ENCODE measurements at places on chromosomes 7 and 10.

DNA sequence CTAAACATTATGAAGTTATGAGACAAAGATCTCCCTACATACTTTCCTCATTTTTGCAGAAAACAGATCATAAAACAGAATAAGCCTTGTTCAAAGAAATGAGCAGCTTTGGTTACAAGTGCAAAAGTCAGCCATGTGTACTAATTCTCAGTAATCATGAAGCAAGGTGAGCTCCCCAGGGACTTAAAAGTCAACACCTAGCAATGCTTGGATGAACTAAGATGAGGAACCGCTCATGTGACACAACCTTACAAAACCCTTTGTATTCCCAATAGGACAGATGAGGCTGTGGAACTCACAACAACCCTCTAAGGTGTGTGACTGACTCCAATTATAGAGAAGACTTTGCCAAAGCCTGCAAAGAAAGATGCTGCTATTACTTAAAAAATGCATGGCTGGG lies 154.5 kb downstream of the SLC25A13 start:
- no peak for DNase-seq

DNA sequence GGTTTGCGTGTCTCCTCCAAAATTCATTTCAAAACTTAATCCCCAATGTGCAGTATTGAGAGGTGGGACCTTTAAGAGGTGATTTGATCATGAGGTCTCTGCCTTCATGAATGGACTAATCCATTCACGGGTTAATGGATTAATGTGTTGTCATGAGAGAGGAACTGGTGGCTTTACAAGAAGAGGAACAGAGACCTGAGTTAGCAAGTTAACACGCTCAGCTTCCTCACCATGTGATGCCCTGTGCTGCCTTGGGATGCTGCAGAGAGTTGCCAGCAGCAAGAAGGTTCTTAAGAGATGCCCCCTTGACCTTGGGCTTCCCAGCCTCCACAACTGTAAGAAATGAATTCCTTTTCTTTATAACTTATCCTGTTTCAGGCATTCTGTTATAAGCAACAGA lies 3.7 kb upstream of the TCTN3 start:
- DNase-seq: peak; percentile 34

GRCh38 chr7:139252451-139252850 lies 21.4 kb downstream of the UBN2 start:
- DNase-seq: no peak

- peak; percentile 45 for DNase-seq
Observed at GRCh38 chr7:66297579-66297978, 92.4 kb downstream of the TPST1 start.

DNA sequence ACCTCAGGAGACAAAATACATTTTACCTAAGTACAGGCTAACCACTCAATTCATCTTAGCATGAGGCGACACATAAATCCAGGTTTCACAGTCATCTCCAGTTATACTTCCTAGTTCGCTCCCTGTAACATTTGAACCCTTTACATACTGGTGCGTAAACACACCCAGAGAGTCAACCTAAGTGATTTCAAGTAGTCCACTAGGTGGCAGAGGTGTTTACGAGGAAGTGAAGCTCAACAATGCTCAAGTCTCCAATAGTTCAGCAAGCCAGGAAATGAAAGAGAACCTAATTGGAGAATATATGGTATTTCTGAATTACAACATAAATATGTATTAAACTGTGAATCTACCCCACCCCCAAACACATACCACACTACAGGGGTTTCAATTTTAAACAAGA lies 76.3 kb upstream of the ABCB5 start:
- peak; percentile 50 for DNase-seq

DNA sequence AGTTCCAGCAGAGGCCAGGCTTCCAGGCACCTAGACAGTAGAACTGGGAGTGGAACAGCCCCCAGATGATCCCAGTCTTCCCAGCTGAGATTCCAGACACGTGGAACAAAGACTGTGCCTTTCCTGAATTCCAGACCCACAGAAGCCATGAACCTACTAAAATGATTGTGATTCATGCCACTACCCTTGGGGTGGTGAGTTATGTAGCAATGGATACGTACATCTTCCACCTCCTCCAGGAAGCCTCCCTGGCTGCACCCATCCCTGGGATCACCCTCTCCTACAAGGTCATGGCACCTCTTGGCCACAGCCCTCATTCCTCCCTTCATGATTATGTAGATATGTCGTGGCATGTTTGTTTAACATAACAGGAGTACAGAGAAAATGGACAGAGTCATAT lies 83.4 kb downstream of the NPTX2 start:
- DNase-seq: no peak

DNA sequence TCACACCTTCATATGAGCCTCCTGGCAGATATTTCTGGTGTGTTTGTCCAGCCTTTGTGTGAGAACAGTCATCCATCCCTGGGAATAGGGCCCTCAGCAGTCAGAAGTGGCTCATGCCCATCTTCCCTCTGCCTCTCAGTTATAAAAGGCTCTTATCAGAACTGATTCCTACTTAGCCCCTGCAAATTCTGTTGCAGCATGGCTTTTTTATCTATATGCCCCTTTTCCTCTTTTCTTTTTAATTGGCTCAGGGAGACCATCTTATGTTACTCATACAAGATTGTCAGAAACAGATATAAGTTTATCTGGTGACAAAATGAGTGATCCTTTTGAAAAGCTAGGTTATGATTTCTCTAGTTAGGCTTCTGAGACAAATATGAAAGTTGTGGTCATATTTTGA lies 194.1 kb downstream of the CREB5 start:
- DNase-seq: peak; percentile 78

DNA sequence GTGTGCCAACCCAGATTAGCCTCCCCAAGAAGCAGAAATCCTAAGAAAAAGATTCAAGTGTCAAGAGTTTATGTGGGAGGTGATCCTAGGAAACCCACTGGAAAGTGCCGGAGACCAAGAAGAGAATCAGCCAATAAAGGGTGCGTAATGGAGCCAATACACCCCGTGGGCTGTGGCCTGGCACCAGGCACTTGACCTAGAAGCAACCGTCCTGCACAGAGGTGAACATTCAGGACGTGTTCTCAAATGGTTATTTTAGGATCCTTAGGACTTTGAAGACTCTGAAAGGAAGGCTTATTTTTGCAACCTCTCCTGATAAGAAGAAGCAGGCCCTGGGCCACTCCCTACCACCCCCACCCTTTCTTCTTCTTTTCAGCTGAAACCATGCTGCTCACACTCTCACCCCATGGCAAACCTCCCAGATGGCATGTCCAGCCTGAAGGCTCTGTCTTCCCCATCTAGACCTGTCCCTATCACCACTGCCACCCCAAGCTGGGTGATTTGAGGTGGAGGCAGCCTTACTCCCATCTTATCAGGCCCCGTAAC lies 46.6 kb downstream of the VSTM4 start:
- peak; percentile 34 for DNase-seq

DNA sequence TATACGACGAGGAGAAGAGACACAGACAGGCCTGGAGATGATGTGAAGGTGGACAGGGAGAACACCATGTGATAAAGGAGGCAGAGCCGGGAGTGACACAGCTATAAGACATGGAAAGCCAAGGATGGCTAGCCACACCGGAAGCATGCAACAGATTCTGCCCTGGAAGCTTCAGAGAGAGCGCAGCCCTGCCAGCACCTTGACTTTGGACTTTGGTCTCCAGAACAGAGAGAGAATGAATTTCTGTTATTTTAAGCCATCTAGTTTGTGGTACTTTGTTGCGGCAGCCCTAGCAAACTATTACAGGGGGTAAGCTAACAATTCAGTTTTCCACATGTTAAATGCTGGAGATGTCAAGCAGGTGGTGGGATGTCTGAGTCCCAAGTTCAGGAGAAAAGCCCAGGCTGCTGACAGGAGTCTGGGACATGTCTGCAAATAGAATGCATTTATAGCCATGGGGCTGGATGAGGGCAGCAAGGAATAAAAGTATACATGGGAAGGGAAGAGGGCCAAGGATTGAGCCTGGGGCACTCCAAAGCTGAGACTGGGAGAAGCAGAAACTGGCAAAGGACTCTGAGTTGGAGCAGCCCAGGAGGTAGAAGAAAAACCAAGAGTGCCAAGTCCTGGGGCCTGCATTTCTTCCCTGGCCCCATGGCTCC lies 65.1 kb downstream of the ATXN7L1 start:
- DNase-seq: no peak

- no peak for DNase-seq
Observed at GRCh38 chr7:131021902-131022301, 287.9 kb upstream of the KLF14 start.

DNA sequence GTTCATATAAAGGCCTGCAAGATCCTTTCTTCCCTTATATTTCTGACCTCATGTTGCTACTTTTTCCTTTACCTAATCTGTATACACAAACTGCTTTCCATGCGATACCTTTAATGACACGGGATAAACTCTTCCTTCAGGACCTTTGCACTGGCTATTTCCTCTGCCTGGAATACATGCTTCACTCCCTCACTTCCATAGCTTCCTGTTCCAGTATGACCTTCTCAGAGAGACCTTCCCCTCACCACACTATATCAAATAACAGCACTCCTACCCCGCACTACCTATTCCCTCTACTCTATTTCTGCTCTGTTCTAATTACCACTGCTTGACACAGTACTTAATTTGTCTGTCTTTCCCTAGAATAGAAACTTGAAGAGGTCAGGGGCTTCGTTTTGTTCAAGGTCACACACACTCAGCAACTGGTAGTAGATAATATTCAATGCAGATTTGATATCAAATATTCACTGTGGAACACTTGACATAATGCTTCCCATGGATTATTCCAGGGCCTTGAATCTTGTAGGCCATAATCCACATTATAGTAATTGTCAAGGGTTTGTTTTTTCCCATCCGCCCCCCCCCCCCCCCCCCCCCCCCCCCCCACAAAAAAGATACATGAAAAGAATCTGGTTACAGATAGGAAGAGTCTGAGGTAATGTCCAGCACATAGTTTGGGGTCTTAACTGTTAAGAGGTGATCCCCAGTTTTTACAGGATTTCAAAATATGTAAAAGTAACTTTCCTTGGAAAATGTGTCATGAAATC lies 11.1 kb downstream of the SYPL1 start:
- no peak for DNase-seq

DNA sequence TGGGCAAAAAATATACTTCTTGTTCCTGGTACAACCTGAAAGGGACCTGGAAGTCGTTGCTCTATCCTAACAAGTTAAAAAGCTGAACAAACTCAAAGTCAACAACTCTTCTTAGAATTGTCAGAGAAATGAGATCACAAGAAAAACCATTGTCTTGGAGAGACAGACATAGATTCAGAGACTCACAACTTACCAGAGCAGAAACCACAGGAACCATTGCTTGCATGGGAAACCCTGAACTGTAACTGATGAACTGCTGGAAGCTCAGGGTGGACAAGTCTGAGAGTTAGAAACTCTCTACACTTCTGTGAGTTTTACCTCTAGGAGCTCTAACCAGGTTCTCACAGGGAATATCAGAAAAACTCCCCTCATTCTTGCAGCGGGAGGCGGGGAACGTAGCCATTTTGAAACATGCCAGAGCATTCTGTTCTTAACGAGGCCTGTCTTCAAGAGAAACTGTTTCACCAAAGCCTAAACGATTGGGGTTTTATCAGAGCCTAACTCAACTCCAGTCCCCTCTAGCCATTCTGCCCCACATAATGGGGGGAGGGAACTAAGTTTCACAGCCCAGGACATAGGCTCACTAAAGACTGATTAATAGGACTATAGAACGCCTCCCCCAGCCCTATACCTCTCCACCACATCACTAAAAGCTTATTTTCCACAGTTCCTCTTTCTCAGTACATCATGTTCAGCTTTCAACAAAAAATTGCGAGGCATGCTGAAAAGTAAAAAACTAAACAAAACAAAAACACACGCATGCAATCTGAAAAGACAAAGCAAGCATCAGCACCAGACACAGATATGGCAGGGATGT lies 12.0 kb upstream of the GSDME start:
- DNase-seq: peak; percentile 25

GRCh38 chr10:117685431-117685830 lies 142.9 kb downstream of the EMX2 start:
- no peak for DNase-seq

DNA sequence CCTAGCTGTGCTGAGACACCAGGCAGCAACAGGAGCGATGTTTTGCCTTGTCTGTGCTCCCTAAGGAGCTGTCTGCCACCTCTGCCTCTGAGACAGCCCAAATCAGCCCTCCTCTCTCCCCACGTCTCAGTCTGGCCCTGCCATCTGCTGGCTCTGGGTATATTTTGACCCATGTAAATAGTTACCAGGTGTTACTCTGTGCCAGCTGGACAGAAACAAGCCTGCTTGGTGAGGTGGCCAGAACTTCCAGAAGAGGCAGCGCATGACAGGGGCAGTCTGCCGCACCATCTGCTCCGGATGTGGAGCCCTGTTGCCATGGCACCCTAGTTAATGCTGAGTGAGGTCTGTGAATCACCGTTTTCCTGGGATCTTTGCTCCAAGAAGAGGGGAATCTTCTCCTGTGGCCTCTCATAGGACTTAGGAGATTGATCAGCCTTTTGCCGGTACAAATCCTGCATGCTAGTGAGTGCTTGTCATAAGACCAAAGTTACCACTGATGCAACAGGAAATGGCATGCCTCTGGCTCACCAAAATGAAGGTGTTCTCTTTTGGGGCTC lies 31.8 kb downstream of the GSTO2 start:
- no peak for DNase-seq

GRCh38 chr7:18536486-18536885 lies 40.9 kb downstream of the HDAC9 start:
- DNase-seq: no peak

- DNase-seq: no peak
Observed at GRCh38 chr7:157012113-157012547, 1.7 kb upstream of the MNX1 start.

GRCh38 chr10:34323192-34323591 lies 491.9 kb downstream of the PARD3 start:
- DNase-seq: peak; percentile 2

- DNase-seq: no peak
Observed at GRCh38 chr10:48442090-48442808, 135.8 kb downstream of the MAPK8 start.

DNA sequence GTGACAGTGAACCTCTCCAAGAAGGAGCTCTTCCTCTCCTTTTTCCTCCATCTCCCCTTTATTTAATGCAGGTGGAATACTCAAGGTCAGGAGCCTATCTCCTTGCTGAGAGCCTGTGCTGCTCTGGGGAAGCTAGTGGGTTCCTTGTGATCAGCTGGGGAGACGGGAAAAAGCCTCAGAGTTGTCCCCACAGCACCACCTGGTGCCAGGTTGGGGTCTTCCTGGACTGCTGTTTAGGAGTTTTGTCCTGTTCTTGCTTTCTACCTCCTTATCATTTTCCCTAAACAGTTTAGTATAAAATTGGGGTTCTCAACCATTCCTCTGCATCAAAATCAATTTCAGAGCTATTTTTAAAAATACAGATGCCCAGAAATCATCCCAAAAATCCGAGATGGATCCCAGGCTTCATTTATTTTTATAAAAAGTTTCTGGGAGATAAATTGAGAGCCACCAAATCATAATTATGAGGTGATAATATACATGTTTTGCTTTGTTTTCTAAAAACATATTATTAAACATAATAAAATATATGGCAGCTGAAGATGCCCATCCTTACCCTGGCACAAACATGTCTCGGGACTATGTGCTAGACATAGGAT lies 44.3 kb downstream of the MACC1 start:
- DNase-seq: peak; percentile 79

DNA sequence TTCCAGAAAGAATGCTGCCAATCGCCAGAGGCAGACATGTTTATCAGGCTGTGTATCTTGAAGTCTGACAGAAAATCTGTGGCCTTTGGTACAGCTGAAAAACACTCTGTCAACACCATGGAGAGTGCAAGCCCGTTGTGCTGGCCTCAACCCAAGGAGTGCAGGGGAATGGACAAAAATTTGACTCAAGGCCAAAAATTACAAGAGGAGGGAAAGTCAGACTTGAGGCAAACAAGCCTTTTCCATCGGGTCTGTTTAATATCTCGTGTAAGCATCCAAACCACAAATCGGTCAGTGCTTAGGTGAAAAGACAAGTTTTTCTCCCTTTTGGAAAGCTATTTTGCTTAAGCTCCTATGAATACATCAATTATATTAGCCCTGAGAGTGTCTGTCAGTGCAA lies 305.3 kb upstream of the NFE2L3 start:
- DNase-seq: no peak

Data from hematopoietic multipotent progenitor cell treated with erythropoietin and hydrocortisone succinate and interleukin-3 and kit ligand, for 4 days (in vitro differentiated cells).